ENCODE measurements at places on chromosomes 12 and 14. TPM values are rescaled to one million over a fixed set of nuclear protein-coding genes. Genes with fewer than 3 reads are reported as not detected.

DNA sequence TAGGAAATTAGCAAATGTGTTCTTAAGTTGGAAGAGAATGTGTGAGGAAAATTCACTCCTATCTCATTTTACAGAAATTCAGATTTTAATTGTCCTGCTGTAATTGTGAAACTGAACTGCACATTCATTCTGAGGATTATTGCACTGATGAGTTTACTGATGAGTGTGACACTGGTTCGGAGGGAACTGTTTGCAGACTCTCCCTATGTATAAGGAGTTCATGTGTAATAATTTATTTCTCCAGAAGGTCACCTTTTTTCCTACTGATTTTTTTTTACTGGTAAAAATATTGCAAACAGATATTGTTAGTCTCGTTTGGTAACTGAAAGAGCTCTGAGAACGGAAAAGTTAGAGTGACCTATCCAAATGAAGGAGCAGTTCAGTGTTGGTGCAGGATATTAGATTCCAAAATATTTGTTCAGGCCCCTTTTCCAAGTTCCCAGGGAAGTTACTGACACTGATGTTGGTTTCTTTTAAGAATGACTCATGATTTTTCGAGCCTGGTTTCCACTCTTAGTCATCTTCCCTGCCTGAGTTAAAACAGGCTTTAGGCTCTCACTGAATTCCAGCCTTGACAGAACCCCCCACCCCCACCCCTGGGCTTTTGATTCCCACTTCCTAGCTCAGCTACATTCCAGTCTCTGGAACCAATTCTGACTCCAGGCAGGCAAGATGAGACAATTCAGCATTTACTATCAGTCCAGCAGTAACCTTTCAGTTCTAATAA, 18.4 kb downstream of the ANO6 start:
- DNase-seq = no peak

- DNase-seq = no peak
Measured at GRCh38 chr12:111756681-111757080, 10.1 kb upstream of the ALDH2 start.

GRCh38 chr12:12384571-12385340, 27.9 kb downstream of the BORCS5 start:
- DNase-seq = peak; percentile 64

- DNase-seq = no peak
Measured at GRCh38 chr12:85279449-85280164, 413 bp upstream of the ALX1 start.

- no peak for DNase-seq
Measured at GRCh38 chr14:52220924-52221811, 46.3 kb upstream of the PTGDR start.

DNA sequence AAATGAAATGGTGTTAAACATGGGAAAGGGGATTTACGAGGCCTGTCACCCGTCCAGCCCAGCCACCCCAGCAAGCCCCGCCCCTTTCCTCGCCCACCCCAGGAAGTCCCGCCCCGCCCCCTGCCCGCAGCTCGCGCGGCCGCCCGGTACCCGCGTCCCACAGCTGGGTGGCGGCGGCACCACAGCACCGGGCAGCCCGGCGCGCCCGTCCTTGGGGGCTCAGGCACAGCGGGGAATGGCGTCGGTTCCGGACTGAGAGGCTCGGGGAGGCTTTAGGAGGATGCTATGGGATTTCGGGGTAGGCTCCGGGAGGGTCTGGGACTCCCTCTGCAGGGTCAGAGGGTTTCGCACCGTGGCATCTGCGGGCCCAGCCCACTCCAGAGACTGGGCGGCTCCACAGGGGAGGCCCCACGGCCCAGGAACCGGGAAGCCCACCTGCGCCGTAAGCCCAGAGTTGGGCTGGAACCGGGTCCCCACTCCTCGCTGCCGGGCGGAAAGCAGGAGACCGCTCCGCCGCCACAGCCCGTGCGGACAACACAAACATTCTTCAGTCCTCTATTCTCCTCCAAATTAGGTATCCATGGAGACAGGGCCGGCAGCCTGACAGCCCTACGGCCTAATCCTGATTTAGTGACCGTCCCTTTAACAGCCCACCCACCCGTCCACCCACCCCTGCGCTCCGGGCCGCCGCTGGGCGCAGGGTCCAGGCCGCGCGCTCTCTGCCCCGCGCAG, 1.4 kb downstream of the FIGNL2 start:
- DNase-seq = peak; percentile 84

GRCh38 chr12:108468196-108468968, 46.7 kb upstream of the FICD start:
- DNase-seq = peak; percentile 70

DNA sequence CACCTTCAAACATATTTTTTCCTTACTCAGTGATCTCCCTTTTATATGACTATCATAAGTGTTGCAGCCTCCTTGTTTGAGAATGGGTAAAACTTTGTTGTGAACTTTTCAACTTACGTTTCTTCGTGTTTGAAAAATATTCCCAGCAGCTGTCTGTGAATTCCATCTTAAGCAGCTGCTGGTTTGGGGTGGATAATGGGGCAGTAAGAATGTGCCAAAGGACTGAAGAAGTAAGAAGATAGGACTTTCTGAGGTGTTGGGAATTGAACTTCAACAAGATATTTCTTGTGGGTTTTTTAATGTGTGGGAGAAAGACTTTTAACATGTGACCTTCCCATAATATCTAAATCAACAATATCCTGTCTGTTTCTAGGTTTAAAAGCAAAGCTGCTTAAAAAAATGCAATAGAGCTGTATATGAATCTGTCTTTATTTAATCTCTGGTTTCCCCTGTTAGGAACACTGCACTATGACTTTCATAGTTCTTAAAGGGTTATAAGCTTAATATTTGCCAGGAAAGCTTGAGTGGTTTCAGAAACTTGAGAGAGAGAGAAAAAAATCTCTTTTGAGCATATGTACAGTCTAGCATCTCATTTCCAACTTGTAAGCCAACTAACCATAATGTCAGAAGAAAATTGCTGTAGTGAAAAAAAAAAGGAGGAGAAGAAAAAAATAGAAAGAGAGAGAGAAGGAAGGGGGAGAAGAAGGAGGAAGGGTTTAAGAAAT, 1659.2 kb upstream of the FLRT2 start:
- no peak for DNase-seq

- DNase-seq = no peak
Measured at GRCh38 chr12:131242741-131243496, 289.2 kb downstream of the ADGRD1 start.

- DNase-seq = no peak
Measured at GRCh38 chr12:30792648-30793499, 38.1 kb upstream of the CAPRIN2 start.

GRCh38 chr14:50529288-50530179, 2.8 kb downstream of the MAP4K5 start:
- DNase-seq = no peak

GRCh38 chr12:61542551-61542950, 717.7 kb upstream of the USP15 start:
- DNase-seq = no peak

DNA sequence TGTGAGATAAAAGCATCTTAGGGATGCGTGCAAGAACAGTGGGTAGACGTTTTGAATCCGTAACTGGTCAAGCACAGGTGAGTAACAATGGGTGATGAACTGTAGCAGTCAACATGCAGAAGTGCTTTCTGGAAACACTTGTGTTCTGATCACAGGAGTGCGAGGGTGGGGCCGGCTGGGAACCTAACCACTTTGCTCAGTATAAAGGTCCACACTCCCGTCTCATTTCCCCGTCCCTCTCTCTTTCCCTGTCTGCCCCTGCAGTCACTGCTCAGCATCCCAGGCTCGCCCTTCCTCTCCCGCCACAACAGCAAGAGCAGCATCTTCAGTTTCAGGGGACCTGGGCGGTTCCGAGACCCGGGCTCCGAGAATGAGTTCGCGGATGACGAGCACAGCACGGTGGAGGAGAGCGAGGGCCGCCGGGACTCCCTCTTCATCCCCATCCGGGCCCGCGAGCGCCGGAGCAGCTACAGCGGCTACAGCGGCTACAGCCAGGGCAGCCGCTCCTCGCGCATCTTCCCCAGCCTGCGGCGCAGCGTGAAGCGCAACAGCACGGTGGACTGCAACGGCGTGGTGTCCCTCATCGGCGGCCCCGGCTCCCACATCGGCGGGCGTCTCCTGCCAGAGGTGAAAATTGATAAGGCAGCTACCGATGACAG, 127.1 kb downstream of the FIGNL2 start:
- no peak for DNase-seq

DNA sequence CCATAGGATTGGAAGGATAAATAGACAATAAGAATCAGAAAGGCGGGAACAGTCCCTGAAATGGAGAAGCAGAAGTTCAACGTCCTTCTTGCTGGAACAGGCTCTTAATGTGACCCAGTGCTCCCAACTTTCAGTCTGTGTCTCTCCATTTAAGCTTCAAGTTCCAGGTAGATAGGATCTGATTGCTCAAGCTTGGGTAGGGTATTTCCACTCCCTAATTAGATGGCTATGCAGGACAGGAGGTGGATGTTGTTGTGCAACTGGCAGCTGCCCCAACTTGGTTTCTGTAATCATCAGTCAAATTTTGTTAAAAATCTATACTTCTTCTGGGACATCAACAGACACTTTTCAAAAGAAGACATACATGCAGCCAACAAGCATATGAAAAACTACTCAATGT, 266.2 kb downstream of the C12orf75 start:
- no peak for DNase-seq

Gene RFX4
- not detected for total RNA-seq

Gene FAM186B
- total RNA-seq = 7.0 TPM

Gene PSME1
- total RNA-seq = 40.0 TPM

Gene ASB2
- 34.8 TPM for total RNA-seq

Gene HPD
- total RNA-seq = not detected

Gene ACRBP
- not detected for total RNA-seq

Gene SERPINA12
- total RNA-seq = not detected

Gene CPSF6
- total RNA-seq = 42.3 TPM
